ENCODE measurements at places on chromosomes 7 and 10.

DNA sequence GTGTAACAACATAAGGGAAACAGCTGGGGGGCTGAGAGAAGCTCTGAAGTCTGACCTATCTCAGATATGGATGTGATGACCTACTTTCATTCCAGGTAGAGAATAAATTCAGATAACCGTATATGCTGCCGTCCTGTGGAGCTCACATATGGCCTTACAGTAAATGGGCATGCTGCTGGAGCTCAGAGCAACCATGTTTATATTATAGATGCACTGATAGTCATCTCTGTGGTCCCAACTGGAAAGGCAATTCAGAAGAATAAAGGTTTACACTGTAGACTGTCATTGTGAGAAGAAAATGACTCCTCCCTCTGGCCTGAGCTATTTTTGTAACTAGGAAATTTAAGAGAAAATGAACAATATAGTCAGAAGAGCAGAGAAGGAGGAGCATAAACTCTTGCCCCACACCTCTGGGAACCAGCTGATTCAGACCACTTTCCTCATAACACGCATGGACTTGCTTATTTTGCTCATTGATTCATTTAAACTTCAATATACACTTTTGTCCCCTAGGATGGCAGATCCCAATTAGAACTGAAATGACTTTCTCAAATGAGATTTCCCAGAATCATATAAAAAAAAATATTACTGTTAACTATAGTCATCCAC, 69.9 kb upstream of the NXPH1 start:
- DNase-seq, result no peak

GRCh38 chr10:13231190-13231589, 3.0 kb downstream of the UCMA start:
- no peak for DNase-seq

- peak; percentile 47 for DNase-seq
These were observed 321.2 kb downstream of the FRMD4A start for GRCh38 chr10:14009371-14010100.

DNA sequence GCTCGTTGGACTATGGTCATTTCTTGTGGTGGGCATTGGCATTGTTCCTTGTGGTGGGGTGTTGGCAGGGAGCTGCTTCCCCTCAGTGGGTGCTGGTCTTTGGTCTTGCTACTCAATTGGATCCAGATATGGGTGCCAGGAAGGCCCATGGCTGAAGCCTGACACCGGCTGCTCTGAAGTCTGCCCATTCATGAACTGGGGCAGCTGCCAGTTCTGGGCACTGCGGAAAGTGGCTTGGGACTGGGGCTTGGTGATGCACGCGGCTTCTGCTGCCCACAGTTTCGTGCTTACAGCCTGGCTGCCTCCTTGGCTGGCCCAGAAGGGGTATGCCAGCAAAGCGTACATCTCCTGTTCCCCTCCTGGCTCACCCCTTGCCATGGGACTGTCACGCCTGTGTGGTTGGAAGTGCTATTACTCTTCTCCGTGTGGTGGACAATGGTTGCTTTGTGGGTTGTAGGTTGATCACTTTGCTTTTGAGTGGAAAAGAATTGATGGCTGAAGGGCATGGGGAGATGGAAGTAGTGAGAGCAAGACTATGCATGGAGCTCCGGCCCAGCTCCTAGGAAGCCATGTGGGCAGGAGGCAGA, 54.7 kb downstream of the ADAMTS14 start:
- no peak for DNase-seq

DNA sequence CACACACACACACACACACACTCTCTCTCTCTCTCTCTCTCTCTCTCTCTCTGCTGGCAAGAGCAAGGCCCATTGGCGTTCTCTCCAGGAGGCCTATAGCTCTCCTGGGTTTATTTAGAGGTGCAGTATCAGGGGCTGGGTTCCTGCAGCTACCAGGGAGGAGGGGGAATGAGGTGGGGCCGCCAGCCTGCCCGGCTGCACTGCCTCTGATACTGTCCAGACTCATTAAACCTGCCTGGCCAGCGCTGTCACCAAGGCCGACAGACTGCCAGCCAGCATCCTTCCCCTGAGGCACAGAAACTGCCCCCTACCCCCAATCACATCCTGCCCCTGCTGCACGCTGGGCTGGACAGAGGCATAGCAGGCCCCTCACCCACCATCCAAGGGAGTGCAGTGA, 4.3 kb downstream of the PRRT4 start:
- DNase-seq, result no peak

DNA sequence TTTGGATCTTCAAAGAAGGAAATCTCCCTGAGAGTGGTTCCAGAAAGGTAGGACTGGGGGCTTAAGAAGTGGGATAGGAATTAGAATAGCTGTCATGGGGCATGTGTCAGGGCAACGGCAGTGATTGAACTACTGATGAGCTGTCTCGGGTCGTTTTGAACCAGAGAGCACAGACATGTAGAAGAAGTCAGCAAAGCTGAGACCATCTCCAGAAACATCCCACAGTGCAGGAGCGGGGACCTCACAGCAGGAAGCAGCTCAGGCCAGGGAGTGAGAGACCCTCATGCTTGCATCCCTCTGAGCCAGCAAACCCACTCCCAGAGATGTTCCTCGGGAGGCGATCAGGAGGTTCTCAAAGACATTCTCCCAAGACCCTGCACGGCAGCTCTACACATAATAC, 60.1 kb downstream of the AOC1 start:
- no peak for DNase-seq

DNA sequence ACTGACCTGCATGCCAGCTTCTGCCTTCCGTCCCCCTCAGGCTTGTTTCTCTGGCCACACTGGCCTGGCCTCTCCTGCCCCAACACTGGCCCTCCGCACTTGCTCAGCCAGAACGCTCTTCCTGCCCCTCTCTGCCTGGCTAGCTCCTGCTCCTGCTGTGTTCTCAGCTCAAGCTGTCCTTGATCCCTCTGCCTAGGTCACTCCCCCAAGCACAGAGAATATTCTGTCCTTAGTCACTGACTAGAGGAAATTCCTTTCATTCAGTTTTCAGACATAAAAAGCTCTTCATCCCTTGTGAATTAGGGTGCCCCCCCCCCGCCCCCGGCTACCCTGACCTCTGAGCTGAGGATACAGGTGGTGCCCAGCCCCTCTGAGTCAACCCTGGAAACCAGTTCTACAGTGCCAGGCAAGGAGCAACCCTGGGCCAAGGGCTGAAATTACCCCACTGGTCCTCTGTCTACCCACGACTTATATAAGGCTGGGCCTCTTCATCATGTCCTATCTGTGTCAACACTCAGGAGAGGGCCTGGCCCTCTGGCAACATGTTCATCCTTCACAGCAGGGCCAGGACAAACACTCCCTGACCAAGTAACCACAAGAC, 6.6 kb upstream of the SGPL1 start:
- DNase-seq, result no peak

DNA sequence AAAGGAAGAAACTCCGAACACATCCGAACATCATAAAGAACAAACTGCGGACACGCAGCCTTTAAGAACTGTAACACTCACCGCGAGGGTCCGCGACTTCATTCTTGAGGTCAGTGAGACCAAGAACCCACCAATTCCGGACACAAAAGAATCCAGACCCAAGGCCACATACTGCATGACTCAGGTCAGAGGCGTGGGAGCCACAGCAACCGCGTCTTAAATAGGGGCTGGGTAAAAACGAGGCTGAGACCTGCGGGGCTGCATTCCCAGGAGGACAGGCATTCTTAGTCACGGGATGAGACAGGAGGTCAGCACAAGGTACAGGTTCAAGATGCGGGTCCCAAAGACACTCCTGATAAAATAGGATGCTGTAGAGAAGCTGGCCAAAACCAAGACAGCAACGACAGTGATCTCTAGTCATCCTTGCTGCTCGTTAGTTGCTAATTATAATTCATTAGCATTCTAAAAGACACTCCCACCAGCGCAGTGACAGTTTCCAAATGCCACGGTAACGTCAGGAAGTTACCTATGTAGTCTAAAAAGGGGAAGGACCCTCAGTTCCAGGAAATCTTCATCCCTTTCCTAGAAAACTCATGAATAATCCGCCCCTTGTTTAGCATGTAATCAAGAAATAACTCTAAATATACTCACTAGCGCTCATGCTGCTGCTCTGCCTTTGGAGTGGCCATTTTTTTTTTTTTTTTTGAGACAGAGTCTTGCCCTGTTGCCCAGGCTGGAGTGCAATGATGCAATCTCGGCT, 19.3 kb downstream of the AP5Z1 start:
- no peak for DNase-seq

DNA sequence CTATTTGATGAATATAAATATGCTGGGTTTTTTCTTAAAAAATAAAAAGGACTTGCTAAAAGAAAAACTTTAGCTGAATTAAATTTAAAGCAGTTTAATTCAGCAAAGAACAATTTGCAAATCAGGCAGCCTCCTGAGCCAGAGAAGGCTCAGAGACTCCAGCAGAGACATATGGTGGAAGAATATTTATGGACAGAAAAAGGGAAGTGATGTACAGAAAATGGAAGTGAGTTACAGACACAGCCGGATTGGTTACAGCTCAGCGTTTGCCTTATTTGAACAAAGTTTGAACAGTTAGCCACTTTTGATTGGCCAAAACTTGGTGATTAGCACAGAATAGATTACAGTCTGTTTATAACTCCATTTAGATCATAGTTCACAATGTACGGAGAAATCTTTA, 110.3 kb downstream of the GAD2 start:
- DNase-seq, result no peak

DNA sequence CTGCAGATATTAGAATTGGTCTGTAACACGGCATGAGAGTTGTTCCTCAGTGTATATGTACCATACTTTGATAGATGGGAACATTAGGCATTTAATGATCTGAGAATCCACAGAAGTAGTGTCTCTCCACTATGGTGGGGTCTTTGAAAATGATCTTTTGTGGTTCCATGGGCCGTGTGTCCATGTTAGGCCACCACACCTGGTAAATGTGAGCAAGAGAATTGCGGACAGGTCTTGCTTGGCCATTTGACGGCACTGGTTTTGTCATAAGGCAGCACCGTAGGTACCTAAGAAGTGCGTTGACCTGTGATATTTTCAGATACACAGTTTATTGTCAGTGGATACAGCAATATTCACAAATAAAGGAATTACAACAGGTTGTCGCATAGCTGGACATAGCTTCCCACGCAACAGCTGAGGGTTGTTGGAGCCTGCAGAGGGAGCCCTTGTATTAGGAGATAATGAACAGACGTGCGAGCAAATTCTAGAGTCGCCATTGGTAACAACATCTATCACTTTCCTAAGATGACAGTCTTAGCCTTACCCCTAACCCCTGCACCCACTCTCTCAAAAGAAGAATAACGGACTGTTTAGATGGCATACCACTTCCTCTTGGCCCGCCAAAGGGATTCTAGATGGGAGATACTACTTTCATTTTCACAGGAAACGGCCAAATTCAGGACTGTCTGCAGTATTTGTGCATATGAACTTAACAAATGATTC, 111.4 kb downstream of the COL28A1 start:
- DNase-seq, result peak; percentile 67

- DNase-seq, result no peak
These were observed 360.4 kb upstream of the CELF2 start for GRCh38 chr10:10657139-10657760.

DNA sequence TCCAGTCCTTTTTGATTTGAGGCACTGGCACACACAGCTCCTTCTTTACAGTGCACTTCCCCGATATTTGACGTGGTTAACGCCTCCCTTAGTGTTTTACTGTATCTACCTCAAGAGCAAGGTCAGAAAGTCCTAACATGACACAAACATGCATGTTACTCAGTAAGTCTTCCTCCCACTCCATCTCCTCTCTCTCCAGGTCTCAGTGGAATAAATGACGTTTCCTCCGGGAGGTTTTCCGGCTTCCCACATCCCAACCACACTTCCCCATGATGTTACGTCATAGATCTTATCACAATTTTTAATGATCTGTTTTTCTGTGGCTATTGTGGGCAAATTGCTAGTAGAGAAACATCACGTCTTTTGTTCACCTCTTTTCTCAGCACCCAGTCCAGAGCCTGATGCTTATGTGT, 165.7 kb downstream of the PTPN20 start:
- DNase-seq, result no peak

- peak; percentile 62 for DNase-seq
These were observed at the start of gene HSPA12A for GRCh38 chr10:116742367-116743265. Gene HSPA12A, minus strand, starts transcription at chr10:116742566. Its CDS starts 97 bp downstream, at chr10:116742469.

- no peak for DNase-seq
These were observed 1.4 kb upstream of the ADAM8 start for GRCh38 chr10:133277993-133278576.

DNA sequence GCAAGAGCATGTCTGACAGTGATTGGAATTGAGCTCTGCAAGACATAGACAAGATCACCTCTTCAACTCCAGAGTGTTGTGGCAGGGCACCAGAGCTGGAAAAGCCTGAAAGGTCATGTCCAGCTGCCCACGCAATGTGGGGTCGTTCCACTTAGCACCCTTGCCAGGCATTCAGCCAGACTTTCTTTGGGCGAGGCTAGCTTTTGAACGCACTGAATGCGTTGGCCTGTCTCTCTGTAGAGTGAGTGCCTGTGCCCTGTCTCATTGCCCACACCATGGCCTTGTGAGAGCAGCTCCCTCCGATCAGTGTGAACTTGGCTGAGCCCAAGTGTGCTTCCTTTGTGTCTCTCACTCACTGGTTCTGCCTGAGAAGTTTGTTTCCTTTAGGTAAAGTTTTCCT, 23.3 kb downstream of the UBTD1 start:
- no peak for DNase-seq

DNA sequence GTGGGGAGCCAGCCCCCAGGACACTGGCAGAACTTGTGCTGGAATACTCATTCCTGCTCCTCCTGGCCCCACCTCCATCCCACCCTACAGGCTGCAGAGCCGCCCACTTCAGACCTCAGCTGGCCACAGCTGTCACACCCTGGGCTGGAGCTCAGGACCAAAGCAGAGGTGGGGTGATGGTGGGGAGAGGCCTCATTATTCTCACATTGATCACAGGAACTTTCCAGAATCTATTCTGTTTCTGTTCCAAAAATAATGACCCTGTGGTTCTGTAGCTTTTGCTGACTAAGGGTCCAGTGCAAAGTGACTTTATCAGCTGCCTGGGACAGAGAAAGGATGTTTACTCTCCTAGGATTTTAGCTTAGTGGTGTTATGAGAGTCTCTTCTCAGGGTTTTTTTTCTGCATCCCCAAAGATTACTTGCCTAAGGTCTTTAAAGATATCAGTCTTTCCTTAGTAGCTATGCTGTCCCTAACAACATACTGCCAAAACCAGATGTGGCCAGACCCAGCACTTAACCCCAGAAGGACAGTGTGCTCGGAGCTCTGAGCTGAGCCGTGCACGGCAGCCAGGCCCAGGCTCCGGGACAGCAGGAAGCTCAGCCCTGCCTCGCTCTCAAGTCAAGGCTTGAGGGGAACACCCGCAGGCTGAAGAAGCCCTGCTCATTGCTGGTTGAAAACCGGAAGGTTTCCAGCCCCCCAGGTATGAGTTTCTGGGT, 223.3 kb downstream of the MLLT10 start:
- DNase-seq, result no peak

- DNase-seq, result no peak
These were observed 7.3 kb downstream of the PGAM2 start for GRCh38 chr7:44057849-44058758.

- peak; percentile 52 for DNase-seq
These were observed 1.3 kb upstream of the BMPER start for GRCh38 chr7:33903791-33904680.

Data from endothelial cell of umbilical vein (primary cell).